ENCODE measurements at places on chromosomes 7 and 10. TPM values are rescaled to one million over a fixed set of nuclear protein-coding genes. Genes with fewer than 3 reads are reported as not detected.

Gene METTL27
- 2.8 TPM for total RNA-seq

Gene SUN3
- 0.64 TPM for total RNA-seq

Gene LLCFC1
- total RNA-seq = not detected

Gene NPC1L1
- not detected for total RNA-seq

Gene LRIT1
- not detected for total RNA-seq

- H3K27me3 ChIP-seq = no peaks in the 10 kb centered on the region
- peaks cover 73% of the 10 kb centered on the region for H3K4me1 ChIP-seq
- peak overlapping the region; percentile 51 for H3K4me3 ChIP-seq
- H3K36me3 ChIP-seq = peaks cover 55% of the 10 kb centered on the region
- DNase-seq = peak; percentile 10
Measured at GRCh38 chr7:92813390-92814024, 22.9 kb downstream of the CDK6 start.

DNA sequence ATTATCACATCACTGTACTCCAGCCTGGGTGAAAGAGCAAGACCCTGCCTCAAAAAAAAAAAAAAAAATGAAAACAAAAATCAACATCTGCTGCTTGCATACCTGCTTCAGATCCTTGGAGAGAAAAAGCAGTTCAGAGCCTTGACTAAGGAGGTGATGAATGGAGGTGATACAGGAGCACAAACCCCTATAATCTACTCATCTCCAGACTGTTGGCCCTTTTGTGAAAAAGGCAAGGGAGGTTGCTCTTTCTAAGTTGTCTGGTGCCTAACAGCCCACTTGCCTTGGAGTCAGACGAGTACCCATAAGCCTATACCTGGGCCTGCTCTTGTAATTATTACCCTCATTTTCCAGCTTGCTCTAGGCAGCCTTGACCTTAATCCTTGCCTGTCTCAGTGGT is 1.4 kb downstream of the SFXN2 start:
- H3K36me3 ChIP-seq = peaks cover 15% of the 10 kb centered on the region
- no peak for DNase-seq
- peaks cover 55% of the 10 kb centered on the region for H3K4me1 ChIP-seq
- peak overlapping the region; percentile 6 for H3K27ac ChIP-seq

- H3K27me3 ChIP-seq = peaks cover 11% of the 10 kb centered on the region
- no peaks in the 10 kb centered on the region for H3K36me3 ChIP-seq
- no peak overlapping the region for H3K4me3 ChIP-seq
Measured at GRCh38 chr7:25759748-25760147, 392.2 kb upstream of the NFE2L3 start.

GRCh38 chr7:37441816-37442215 is 6.8 kb downstream of the ELMO1 start:
- peak overlapping the region; percentile 70 for H3K4me3 ChIP-seq
- DNase-seq = no peak
- peaks cover 37% of the 10 kb centered on the region for H3K36me3 ChIP-seq

- H3K27ac ChIP-seq = no peak overlapping the region
- no peak for DNase-seq
- peaks cover 13% of the 10 kb centered on the region for H3K27me3 ChIP-seq
- H3K36me3 ChIP-seq = no peaks in the 10 kb centered on the region
Measured at GRCh38 chr10:88657901-88658300, 6.3 kb upstream of the LIPF start.

DNA sequence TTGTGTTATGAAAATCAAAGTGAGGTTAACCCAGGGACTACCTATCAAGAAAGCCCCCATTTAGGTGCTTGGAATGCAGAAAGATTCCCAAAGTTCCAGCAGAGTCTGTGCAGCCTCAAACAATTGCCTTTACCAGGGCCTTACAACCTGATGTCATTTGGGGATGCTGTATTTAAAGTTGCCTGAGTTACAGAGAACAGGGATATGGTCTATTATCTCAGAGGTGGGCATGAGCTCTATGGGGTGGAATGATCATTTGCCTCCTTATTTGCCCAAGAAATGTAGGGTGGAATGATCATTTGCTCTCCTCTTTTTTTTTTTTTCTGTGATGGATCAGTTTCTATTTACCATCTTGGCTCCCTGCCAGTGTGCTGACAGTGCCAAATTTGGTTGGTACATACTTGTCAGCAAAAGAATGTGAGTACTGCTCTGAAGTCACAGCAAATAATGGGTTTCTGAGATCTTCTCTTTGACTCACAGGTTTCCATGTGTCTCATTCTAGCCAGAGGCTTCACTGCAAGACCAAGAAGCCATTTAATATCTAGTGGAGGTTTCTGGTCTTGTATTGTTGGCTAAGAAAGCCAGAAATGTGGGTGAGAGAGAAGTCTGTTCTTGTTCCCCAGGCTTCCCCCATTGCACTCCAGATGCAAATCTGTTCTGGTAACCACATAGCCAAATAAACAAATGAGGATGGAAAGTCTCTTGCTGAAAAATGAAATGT is 45.5 kb upstream of the ZNRF2 start:
- peaks cover 3% of the 10 kb centered on the region for H3K4me1 ChIP-seq
- DNase-seq = no peak
- peaks cover 11% of the 10 kb centered on the region for H3K27me3 ChIP-seq
- no peak overlapping the region for H3K4me3 ChIP-seq
- H3K27ac ChIP-seq = no peak overlapping the region
- H3K36me3 ChIP-seq = no peaks in the 10 kb centered on the region

DNA sequence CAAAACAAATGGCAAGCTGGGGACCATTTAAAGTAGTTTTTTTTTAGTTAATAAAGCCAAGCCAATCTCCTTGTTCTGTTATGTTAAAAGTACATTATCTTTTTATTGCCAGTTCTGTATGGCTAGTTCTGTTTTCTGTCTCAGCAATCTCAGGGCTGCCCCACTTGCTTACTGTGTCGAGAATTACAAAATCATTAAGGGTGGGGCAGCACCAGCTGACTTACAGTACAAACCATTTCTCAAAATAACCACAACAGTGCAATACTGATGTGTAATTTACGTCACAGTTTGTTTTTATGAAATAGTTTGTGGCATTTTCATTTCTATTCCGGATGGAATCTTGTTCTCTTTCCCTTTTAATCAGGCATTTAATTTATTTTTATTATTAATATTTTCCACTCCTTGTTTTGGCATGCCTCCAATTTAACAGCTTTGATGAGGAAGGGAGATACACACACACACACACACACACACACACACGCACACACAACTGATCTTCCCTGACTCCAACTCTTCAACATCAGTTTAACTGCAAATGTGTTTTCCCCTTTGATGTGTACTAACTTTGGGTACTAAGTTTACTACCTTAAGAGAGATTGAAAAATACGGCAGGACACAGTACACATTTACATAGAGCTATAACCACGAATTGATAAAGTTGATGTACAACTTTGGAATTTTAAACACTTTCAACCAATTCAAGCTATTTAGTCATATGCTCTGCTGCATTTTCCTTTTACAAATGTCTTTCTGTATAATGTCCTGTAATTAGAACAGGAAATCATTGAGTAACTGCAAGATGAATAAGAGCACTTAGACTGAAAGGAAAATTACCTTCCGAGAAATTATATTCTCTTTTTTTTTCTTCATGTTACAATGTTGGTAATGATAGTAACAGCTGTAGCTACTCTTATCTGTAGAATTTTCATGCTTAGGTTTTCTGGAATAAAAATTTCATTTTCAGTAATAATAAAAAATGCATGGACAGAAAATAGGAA is 91.5 kb downstream of the ARID5B start:
- DNase-seq = peak; percentile 71
- no peaks in the 10 kb centered on the region for H3K27me3 ChIP-seq
- peak overlapping the region; percentile 66 for H3K4me3 ChIP-seq
- H3K27ac ChIP-seq = peak overlapping the region; percentile 94

DNA sequence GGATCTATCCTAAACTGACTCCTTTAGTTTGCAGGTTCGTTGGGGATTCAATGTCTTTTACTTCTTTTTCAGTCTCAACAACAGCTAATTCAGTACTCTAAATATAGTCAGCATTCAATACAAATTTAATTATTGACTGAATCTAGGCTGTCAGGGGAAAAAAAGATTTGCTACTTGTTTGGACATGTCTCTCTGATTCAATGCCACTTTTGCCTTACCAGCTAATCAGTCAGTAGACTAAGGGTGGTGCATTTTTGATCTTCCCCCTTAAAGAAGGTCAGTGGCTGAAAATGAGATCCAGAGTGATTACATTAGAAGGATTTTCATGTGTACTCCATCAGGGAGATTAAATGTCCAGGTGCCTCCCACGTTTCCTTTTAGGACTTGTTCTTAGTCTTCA is 145.1 kb downstream of the C1GALT1 start:
- H3K27ac ChIP-seq = no peak overlapping the region
- no peak for DNase-seq
- H3K4me3 ChIP-seq = no peak overlapping the region
- no peaks in the 10 kb centered on the region for H3K4me1 ChIP-seq
- no peaks in the 10 kb centered on the region for H3K36me3 ChIP-seq

- no peak overlapping the region for H3K4me3 ChIP-seq
- no peak overlapping the region for H3K27ac ChIP-seq
- H3K27me3 ChIP-seq = no peaks in the 10 kb centered on the region
- H3K4me1 ChIP-seq = no peaks in the 10 kb centered on the region
Measured at GRCh38 chr7:90387470-90388240, 15.6 kb upstream of the CLDN12 start.

DNA sequence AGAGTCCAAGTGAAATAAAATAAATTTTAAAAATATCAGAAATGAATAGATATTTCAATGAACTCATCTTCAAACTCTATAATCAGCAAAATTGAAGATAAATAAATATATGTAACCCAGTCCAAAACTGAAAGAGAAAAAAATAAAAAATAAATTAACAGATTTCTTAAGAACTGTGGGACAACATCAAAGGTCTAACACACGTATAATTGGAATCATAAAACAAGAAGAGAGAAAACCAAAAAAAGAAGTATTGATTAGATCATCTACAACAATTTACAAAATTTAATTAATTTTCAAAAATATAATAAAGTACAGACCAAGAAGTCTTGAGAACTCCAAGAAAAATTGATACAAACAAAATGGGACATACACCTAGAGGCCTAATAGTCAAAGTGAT is 625.8 kb upstream of the SORCS1 start:
- H3K27ac ChIP-seq = no peak overlapping the region
- DNase-seq = no peak
- no peak overlapping the region for H3K4me3 ChIP-seq
- no peaks in the 10 kb centered on the region for H3K4me1 ChIP-seq
- no peaks in the 10 kb centered on the region for H3K36me3 ChIP-seq

GRCh38 chr10:8873310-8873709 is 818.8 kb downstream of the GATA3 start:
- no peaks in the 10 kb centered on the region for H3K36me3 ChIP-seq
- H3K27me3 ChIP-seq = no peaks in the 10 kb centered on the region
- H3K4me1 ChIP-seq = no peaks in the 10 kb centered on the region

DNA sequence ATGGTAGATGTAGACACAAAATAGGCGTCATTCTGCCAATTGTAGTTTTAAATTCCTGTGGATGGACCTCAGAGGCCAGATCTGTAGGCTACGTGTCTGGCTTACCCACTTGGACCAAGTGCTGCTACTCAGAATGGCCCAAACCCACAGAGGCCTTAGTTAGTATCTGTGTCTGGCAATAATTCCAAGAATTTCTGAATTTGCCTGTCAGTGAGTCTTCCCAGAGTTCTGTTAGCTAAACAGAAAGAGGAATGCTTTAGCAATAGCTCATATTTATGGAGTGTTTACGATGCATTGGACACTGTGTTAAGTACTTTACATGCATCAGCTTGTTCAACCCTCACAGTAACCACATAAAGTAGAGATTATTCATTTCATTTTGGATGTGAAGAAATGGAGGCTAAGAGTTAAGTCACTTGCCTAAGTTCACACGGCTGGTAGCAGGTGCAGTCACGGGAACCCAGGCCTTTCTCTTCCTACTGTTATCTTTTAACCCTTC is 231.8 kb downstream of the PTEN start:
- no peak overlapping the region for H3K4me3 ChIP-seq
- H3K4me1 ChIP-seq = peaks cover 32% of the 10 kb centered on the region
- no peak overlapping the region for H3K27ac ChIP-seq
- H3K27me3 ChIP-seq = peaks cover 35% of the 10 kb centered on the region
- DNase-seq = no peak
- peaks cover 11% of the 10 kb centered on the region for H3K36me3 ChIP-seq

DNA sequence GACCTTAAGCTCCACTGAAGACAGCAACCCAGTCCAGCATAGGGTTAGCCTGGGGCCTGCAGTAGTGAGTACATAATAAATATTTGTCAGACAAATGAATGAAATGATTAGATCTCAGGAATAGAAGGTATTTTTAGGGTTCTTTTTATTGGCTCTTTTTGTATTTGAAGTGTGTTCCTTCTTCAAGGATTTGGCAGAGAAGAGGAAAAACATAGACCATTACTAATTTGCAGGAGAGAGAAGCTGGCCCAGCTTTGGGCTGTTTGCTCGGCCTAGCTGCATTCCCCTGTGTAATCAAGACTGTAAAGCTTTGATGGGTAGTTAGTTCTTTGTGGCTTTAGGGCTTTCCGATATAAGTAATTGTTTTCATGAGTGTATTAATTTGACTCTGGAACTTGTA is 64.2 kb downstream of the CNNM2 start:
- no peak overlapping the region for H3K4me3 ChIP-seq
- no peaks in the 10 kb centered on the region for H3K36me3 ChIP-seq
- DNase-seq = no peak
- no peaks in the 10 kb centered on the region for H3K4me1 ChIP-seq
- H3K27ac ChIP-seq = no peak overlapping the region

DNA sequence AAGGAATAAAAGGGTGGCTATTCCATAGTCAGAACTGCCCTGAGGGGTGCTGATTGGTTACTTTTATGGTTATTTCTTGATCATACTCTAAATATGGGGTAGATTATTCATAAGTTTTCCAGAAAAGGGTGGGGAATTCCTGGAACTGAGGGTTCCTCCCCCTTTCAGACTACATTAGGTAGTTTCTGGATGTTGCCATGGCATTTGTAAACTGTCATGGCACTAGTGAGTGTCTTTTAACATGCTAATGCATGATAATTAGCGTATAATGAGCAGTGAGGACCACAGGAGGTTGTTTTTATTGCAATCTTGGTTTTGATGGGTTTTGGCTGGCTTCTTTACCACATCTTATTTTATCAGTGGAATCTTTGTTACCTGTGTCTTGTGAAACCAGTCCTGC is 26.5 kb upstream of the POT1 start:
- H3K4me1 ChIP-seq = no peaks in the 10 kb centered on the region
- H3K27ac ChIP-seq = no peak overlapping the region
- H3K27me3 ChIP-seq = no peaks in the 10 kb centered on the region

DNA sequence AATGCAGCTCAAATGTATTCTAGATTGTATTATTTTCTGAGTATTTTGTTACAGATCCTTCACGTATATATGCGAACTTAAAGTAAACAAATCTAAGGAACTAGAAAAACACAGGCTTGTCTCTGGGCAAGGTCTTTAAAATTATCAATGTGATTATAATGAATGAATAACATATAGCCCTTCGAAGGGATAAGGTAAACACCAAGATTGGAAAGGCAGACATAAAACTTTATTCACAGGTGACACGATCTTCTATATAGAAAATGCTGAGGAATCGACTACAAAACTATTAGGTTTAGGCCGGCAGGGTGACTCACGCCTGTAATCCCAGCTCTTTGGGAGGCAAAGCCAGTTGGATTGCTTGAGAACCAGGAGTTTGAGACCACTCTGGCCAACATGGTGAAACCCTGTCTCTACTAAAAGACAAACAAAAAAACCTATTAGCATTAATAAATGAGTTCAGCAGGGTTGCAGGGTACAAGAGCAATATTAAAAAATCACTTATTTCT is 80.4 kb downstream of the CNNM2 start:
- H3K4me3 ChIP-seq = no peak overlapping the region
- no peaks in the 10 kb centered on the region for H3K27me3 ChIP-seq
- H3K27ac ChIP-seq = no peak overlapping the region
- H3K4me1 ChIP-seq = peaks cover 9% of the 10 kb centered on the region

- H3K4me1 ChIP-seq = peaks cover 58% of the 10 kb centered on the region
- H3K4me3 ChIP-seq = no peak overlapping the region
- no peak for DNase-seq
- no peaks in the 10 kb centered on the region for H3K27me3 ChIP-seq
- H3K27ac ChIP-seq = peak overlapping the region; percentile 56
Measured at GRCh38 chr7:12220389-12221046, 9.4 kb downstream of the TMEM106B start.
